H1 (cell line): ENCODE measurements at places on chromosomes 1 and 21.

DNA sequence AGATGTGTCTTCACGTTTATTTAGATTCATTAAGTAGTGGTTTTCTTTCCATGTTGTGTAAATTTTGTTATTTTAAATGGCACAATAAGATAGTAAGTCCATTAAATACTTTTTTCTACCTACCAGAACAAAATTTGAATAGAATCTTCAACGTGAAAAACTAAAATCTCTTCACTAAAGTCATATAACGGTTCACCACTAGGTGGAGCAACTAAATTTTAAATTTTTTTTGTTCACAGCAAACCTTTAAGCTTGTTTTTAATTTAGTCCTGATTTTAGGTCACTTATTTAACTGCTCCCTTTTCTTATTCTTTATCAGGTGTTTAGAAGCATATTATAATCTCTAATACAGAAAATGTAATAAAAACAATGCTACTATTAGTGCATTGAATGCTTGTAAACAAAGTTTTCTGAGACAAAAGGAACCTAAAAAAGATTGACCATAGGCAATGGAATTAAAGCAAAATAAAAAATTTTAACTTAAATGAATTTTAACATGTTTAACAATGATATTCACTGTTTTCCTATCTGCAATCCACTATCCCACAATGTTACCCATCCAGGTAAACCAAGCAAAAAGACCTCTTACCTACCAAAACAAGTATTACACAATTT lies 28.3 kb upstream of the PKN2 start:
- no peak for DNase-seq

DNA sequence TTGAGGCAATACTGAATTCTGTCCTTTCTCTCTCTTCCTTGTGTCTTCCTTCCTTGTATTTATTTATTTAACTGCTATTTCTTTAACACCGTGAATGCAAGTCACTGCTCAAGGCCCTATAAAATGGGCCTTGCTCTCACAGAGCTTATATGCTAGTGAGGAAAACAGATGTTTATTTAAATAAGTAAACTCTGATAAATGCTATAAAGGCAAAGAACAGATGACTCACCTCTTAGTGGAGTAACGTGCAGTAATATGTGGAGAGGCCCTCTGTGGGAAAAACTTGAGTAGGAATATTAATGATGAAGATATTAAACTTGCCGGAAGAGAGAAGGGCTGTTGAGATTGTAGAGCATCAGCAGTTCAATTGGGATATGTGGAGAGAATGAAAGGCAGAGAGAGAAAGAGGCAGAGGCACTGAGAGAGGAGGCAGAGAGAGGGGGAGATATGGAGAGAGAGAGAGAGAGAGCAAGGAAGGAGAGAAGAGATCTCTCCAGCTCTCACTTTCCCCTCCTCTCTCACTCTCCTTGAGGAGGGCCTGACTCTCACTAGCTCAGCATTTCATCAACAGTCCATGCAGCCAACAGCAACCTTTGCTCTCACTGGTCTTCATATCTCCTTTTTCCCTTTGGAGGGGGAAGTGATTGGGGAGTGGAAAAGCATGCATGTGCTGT lies 322.2 kb downstream of the LMX1A start:
- no peak for DNase-seq

DNA sequence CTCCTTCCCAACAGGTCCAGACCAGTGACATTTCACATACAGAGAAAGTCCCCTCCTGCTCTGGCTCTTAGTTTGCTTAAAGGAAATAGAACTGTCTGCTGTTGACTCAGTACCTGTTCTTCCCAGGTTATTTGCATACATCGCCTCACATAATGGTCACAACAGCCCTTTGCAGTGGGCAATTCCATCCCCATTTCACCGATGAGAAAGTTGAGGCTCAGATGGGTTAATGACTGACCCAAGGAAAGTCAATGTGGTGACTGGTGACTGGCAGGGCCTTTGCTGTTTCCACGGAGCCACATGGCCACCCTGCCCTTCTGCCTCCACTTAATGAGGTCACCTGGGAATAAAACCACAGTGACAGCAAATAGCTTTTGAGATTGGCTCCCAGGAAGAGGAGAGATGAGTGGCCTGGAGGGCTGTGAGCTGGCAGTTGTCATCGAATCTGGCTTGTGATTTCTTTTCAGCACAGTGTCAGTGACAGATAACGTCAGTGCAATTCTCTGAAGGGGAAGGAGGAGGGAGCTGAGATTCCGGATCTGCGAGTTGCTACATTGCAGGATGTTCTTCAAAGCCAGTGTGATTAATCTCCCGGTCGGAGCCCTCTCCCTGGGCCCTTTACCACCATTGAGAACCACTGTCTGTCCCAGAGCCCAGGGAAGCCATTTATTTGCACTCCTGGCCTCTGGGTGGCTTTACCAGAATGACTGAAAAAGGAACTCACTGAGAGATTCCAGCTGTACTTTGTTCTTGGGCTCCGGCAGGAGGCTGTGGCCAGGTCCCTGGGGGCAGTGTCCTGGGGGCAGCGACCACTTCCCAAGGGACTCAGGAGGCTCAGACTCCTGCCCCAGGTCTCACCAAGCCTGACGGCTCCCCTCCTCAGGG lies 117.2 kb downstream of the CNIH3 start:
- no peak for DNase-seq

DNA sequence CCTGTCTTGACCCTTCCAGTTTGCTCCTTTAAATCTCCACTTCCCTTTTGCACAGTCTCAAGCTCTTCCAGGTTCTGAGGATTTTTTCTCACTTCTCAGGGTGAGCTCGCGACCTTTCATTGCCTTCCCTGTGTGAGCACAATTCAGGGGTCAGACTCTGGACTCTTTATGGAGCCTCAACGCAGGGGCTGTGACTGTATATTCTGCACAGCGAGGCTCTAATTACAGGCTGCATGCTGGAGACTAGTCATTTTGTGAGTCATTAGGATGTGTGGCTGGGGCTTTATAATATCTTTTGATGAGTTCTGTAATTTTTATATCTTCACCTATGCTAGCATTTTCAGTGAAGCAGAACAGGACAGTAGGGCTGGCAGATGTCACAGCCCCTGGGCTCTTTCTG lies 270.7 kb downstream of the KAZN start:
- DNase-seq = no peak

DNA sequence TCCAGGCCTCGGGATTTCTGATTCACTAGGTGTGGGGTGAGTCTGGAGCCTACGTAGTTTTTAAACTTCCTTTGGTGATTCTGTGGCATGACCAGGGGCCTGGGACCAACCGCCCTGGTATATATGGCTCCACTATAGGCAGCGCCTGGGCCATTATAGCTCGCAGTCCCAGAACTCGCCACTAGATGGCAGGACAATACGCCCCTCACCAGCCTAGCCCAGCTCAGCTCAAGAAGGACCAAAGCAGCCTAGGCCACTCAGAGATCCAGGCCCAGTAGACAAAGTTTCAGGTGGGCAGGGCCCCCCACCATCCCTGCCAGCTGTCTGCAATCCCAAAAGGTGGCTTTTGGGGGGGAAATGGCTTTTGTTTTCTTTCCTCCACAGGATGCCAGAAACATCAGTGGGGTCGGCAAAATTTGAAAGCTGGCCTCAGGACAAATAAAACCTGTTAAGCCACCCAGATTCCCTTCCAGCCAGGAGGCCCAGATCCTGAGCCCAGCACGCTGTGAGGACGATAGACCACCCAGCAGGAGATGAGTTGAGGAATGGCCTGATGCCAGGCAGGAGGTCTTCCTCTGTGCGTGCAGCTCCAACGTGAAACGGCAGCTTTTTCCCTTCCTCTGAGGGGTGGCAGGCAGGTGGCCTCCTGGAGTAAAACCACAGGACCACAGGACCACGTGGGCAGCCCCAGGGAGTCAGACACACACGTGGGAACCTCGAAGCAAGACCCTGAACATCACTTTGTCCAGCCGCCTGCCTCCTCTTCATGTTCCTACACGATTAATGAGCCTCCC lies 24.8 kb upstream of the TMEM51 start:
- DNase-seq = peak; percentile 94

DNA sequence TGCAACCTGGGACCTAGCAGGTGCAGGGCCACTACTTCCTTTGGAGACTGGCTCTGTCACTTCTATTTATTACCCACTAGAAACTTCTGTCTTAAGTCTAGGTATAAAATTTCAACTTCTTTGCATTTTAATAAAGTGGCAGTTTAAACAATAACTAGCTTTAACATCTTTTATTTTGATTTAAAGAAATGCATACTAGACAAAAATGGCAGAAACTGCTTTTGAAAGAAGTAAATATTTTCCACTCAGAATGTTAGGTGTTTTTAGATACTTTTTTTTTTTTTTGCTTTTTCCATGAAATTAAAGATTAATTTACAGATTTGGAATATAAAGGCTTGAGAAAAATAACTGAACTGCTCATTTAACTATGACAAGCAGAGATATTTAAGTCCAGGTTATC lies 1477.6 kb downstream of the KCNT2 start:
- DNase-seq = no peak

- DNase-seq = no peak
Observed at GRCh38 chr1:229947968-229948367, 119.1 kb upstream of the GALNT2 start.

DNA sequence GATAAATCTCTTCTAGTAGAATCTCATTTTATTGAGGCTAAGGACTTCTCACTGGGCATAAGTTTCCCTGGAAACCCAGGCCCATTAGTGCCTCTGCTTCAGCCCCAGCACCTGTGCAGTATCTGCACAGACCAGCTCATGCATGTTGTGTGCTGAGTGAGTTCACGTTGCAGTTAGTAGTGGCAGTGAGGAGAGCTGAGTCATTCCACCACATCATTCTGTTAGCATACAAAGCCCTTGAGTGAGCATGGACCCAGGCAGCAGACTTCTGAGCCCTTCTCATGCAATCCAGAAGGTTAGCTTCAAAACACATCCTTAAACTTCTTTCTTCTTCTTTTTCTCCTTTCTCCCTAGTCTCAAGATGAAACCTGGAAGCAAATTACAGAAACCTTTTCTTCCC lies 45.8 kb upstream of the NTPCR start:
- no peak for DNase-seq

GRCh38 chr1:100998426-100998825 lies 27.2 kb downstream of the DPH5 start:
- no peak for DNase-seq

GRCh38 chr1:119636491-119637089 lies 11.5 kb downstream of the ZNF697 start:
- no peak for DNase-seq

- no peak for DNase-seq
Observed at GRCh38 chr1:175172503-175172902, 20.1 kb downstream of the KIAA0040 start.

DNA sequence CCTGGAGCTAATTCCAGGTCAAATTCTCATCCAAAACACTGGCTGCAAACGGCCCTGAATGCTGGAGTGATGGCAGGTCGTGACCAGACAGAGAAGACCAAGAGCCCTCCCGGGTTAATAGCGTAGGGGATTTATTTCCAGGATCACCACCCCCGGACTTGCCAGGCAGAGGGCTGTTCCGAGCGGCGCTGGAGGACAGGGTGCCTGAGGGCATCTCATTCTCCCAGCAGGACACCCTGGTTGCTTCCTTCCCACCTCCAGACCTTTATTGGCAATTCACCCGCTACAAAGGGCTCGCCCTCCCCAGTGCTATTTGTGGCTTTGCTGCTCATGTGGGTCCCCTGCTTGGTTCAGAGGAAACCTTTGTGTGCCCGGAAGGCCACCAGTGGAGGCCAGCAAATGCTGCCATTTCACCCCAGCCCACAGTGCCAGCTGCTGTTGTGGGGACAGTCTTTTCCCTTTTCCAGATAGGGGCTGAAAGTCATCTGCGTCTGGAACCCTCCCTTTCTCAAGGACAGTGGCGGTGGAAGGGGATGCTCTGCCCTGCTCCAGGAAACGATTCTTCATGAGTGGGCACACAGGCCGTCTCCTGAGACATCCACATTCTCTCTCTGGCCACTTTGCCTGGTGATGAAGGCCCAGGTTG lies 19.0 kb upstream of the C1orf174 start:
- no peak for DNase-seq

DNA sequence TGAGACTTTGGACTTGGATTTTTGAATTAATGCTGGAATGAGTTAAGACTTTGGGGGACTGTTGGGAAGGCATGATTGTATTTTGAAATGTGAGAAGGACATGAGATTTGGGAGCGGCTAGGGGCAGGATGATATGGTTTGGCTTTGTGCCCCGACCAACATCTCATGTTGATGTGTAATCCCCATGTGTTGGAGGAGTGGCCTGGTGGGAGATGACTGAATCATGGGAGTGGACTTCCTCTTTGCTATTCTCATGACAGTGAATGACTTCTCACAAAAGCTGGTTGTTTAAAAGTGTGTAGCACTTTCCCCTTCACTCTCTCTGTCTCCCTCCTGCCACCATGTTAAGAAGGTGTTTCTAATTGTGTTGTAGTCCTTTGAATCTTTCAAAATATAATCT lies 9.3 kb upstream of the PHGDH start:
- no peak for DNase-seq

GRCh38 chr1:22488319-22488718 lies 36.7 kb downstream of the ZBTB40 start:
- DNase-seq = no peak

- DNase-seq = no peak
Observed at GRCh38 chr21:36946949-36947356, 19.5 kb downstream of the HLCS start.

GRCh38 chr1:94722181-94722580 lies 98.0 kb upstream of the SLC44A3 start:
- DNase-seq = no peak

DNA sequence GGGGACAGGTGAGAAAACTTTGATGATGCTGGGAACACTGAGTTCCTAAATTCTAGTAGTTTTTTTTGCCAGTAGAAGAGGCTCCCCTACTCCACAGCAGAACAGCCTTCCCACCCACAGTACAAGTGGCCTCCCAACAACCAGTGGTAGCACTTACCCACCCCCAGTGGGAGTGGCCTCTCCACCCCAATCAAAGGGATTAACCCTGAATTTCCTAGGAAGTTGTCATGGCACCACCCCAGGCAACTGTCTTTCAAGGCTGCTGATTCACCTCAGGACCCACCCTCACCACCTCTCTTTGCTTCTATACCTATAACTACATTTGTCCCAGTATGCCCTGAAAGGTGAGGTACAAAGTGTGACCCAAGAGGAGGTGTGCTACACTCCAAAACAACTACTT lies 81.4 kb upstream of the PRDX6 start:
- no peak for DNase-seq

GRCh38 chr1:233497679-233498078 lies 116.2 kb upstream of the KCNK1 start:
- no peak for DNase-seq
